ENCODE measurements at places on chromosomes 11 and 22.
A peak's percentile ranks its signal among the peaks of the same experiment; 100 is the strongest.

- no peaks in the 10 kb centered on the region for H3K36me3 ChIP-seq
- H3K4me1 ChIP-seq = no peaks in the 10 kb centered on the region
- no peak for DNase-seq
- H3K27ac ChIP-seq = no peak overlapping the region
- H3K27me3 ChIP-seq = peaks cover 84% of the 10 kb centered on the region
Measured at GRCh38 chr11:114277637-114278341, 18.4 kb upstream of the NNMT start.

DNA sequence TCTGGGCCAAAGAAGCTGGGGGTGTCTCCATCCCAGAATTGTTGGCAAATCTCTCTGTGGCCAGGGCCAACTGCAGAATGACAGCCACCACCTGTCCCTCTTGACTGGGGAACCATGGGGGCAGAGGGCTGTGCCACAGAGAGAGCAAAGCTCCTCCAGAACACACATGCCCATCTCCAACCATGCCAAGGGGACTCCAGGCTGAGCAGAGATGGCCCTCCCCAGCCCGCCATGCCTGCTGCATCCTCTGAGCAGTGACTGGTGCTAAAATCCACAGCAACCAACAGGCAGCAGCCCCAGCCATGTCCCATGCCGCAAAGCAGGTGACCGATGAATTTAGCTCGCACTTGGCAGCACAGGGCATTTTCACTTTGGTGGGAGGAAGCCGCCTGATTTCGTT lies 45.0 kb downstream of the LARGE1 start:
- H3K27ac ChIP-seq = no peak overlapping the region
- no peak for DNase-seq
- no peaks in the 10 kb centered on the region for H3K27me3 ChIP-seq
- H3K4me1 ChIP-seq = no peaks in the 10 kb centered on the region
- no peak overlapping the region for H3K4me3 ChIP-seq

DNA sequence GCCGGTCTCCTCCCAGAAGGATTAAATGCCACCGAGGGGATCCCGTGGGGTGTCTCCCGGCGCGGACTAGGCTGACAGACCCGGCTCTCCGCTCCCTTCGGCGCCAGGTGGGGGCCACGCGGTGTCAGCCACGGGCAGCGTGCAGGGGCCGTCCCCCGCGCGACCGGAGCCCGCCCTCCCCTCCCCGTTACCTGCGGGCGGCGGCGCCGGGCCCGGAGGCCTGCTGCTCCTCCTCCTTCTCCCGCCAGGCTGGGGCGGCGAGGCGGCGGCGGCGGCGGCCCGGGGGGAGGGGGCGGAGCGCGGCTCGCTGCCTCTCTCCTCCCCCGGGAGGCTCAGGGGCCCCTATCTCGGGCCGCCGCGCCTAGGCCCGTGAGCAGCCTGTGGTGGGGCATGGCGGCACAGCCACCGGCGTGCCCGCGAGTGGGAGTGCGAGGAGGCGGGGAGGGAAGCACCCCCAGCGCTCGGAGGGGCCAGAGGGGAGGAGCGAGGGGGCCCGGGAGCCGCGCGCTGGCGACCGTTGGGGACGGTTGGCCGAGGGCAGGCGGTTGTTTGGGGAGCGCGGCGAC lies 450 bp downstream of the ZBTB44 start:
- H3K27me3 ChIP-seq = no peaks in the 10 kb centered on the region
- DNase-seq = peak; percentile 37
- H3K4me3 ChIP-seq = peak overlapping the region; percentile 89
- peak overlapping the region; percentile 98 for H3K27ac ChIP-seq

DNA sequence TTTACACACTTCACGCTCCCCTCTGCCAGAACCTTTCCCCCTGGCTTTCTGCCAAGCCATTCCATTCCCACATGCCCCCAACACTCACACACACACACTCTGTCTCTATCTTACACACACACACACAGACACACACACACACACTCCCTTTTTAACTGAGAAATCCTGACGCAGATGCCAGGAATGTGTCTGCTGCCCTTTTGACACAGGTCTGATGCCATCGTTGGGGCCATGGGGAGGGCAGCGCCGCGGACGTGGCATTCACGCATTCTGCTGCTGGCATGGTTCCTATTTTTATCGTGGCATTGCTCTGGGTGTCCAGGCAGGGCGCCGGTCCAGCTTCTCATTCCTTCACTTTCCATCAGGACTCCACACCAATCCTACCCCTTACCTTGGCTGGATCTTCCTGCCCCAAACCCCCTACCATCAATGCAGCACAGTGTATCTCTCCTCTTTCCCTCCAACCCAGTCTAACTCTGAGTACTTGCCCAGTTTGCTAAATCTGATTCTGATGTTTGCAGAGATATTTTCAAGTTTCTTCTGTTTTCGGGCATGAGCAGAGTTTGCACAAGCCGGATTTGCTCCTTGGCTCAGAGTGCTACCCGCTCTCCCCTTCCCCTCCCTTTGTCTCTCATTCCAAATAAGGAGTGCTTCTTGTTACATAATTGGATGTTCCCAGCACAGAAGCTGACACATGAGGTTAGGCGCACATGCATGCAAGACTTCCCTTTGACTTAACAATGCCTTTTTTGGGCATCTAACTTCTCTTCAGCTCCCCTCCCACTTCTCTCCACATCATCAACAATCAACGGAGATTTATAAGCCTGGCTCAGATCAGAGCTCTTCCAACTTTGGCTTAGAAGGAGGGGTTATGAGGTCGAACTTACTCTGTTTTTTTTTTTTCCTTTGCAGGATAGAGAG lies 18.8 kb downstream of the SNX19 start:
- no peaks in the 10 kb centered on the region for H3K27me3 ChIP-seq
- H3K27ac ChIP-seq = no peak overlapping the region
- DNase-seq = no peak
- peaks cover 7% of the 10 kb centered on the region for H3K4me1 ChIP-seq

DNA sequence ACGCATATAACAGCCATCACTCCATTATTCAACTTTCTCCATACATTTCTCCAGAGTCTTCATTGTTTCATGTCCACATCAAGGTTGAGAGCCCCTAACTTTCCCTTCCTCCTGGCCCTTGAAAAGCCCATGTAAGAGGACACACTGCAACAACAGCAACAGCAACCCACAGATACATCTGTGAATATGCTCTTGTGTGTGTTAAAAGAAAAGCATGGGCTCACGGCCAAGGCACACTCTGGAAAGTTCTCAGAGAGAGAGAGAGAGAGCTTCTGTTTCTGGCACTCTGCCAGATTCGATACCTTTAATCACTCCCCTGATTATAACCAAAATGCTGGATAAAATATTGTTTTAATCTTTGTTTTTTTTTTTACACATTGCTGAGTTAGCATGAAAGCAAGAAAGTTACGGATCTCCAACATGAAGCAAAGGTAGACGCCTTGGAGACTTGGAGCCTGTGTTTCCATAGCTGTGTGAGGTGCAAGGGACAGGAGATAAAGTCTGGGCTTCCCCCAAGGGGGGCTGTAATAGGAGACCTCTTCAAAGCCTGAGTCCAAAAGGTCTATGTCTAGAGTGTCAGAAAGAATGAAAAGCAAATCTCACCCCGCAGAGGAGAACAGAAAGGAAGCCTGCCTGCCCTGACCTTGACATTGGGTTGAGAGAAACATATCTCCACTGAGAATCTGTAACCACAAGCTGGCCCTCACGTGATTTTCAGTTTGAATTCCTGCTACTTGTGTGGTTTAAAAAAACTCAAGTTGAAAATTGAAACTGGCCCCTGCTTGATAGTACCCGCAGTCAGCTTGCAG lies 33.7 kb upstream of the MPPED1 start:
- no peak for DNase-seq
- H3K4me3 ChIP-seq = peak overlapping the region; percentile 40
- H3K27me3 ChIP-seq = peaks cover 86% of the 10 kb centered on the region
- peak overlapping the region; percentile 2 for H3K27ac ChIP-seq
- H3K36me3 ChIP-seq = peaks cover 6% of the 10 kb centered on the region
- peaks cover 33% of the 10 kb centered on the region for H3K4me1 ChIP-seq

- no peak overlapping the region for H3K27ac ChIP-seq
- H3K4me1 ChIP-seq = no peaks in the 10 kb centered on the region
Measured at GRCh38 chr11:2363577-2364370, 13.3 kb upstream of the CD81 start.

- peaks cover 13% of the 10 kb centered on the region for H3K4me1 ChIP-seq
- DNase-seq = no peak
- peaks cover 13% of the 10 kb centered on the region for H3K36me3 ChIP-seq
- H3K27ac ChIP-seq = no peak overlapping the region
- no peak overlapping the region for H3K4me3 ChIP-seq
- no peaks in the 10 kb centered on the region for H3K27me3 ChIP-seq
Measured at GRCh38 chr11:65538915-65539743, 14.2 kb downstream of the SCYL1 start.

GRCh38 chr11:122463530-122463929 lies 192.0 kb upstream of the UBASH3B start:
- no peak for DNase-seq
- no peak overlapping the region for H3K27ac ChIP-seq
- no peaks in the 10 kb centered on the region for H3K36me3 ChIP-seq
- H3K27me3 ChIP-seq = peaks cover 24% of the 10 kb centered on the region
- no peaks in the 10 kb centered on the region for H3K4me1 ChIP-seq

DNA sequence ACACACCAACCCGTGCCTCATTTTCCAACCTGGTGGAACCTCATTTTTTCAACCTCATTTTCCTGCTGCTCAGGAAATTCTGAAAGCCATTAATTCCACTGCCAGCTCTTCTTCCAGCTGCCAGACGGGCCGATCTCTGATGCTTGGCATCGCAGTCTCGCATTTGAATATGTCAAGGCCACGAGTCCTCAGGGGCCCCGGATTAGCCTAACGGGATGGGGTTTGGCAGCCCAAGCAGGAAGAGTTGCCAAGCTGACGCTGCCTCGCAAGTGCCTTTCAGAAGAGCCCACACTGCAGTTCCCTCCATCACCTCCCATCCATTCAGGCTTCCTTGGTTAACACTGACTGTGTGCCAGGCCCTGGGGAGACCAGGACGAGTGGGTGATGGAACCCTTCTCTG lies 8.7 kb downstream of the RASD2 start:
- no peak for DNase-seq
- H3K36me3 ChIP-seq = peaks cover 4% of the 10 kb centered on the region
- peaks cover 36% of the 10 kb centered on the region for H3K27me3 ChIP-seq
- H3K27ac ChIP-seq = no peak overlapping the region
- peaks cover 8% of the 10 kb centered on the region for H3K4me1 ChIP-seq

GRCh38 chr11:19957294-19957943 lies 202.9 kb downstream of the DBX1 start:
- no peak overlapping the region for H3K4me3 ChIP-seq
- no peaks in the 10 kb centered on the region for H3K4me1 ChIP-seq
- no peak overlapping the region for H3K27ac ChIP-seq
- DNase-seq = no peak

- no peak for DNase-seq
- H3K27me3 ChIP-seq = no peaks in the 10 kb centered on the region
- H3K4me1 ChIP-seq = peaks cover 44% of the 10 kb centered on the region
- no peak overlapping the region for H3K27ac ChIP-seq
- no peak overlapping the region for H3K4me3 ChIP-seq
Measured at GRCh38 chr11:46367916-46368267, 13.6 kb upstream of the MDK start.

DNA sequence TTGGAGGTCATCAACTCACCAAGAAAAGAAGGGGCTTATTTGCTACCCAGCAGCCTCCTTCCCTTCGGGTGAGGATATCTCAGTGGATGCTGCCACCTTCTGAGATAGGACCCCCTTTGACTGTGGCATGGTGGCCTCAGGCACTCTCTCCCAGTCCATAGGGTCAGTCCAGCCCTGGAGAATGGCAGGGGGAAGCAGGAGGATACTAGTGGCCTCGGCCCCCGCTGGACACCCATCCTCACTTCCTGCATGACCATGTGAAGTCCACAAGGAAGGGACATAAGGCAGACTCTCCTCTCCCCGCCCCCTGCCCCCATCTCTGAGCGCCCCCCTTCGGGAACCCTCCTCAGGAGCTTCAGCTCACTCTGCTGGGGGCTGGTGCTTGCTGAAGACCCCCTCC lies 24.4 kb downstream of the TPBGL start:
- H3K36me3 ChIP-seq = peaks cover 8% of the 10 kb centered on the region
- no peak overlapping the region for H3K4me3 ChIP-seq
- DNase-seq = no peak

- H3K27ac ChIP-seq = no peak overlapping the region
- peaks cover 6% of the 10 kb centered on the region for H3K36me3 ChIP-seq
- H3K4me1 ChIP-seq = peaks cover 5% of the 10 kb centered on the region
Measured at GRCh38 chr11:848380-848931, 5.8 kb downstream of the TSPAN4 start.

- peak overlapping the region; percentile 87 for H3K4me3 ChIP-seq
- DNase-seq = no peak
- peak overlapping the region; percentile 94 for H3K27ac ChIP-seq
Measured at GRCh38 chr11:35142481-35143075, 3.6 kb downstream of the CD44 start.

GRCh38 chr11:117039900-117040299 lies 58.3 kb downstream of the SIK3 start:
- H3K4me1 ChIP-seq = peaks cover 75% of the 10 kb centered on the region
- no peak for DNase-seq
- H3K27me3 ChIP-seq = no peaks in the 10 kb centered on the region
- peaks cover 14% of the 10 kb centered on the region for H3K36me3 ChIP-seq

DNA sequence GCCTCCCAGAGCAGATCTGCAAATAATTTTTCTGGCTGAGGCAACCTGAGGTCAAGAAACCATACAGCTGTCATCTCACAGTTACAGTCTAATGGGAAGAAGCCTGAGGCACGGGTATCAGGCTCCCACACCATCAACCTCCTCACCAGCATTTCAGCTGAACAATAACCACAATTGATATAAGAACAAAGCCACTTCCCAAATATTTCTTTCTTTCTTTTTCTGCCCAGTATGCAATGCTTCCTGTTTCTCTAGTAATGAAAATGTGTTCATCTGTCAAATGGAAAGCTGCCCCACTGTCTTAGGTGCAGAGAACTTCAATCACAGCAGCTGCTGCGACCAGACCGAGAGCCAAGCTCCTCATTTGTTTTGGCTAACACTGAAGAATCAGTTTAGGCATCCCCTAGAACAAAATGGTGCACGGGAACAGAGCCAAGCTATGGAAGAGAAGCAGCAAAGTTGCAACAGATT lies 108.4 kb downstream of the BLID start:
- H3K4me3 ChIP-seq = no peak overlapping the region
- H3K27ac ChIP-seq = no peak overlapping the region
- no peaks in the 10 kb centered on the region for H3K36me3 ChIP-seq
- DNase-seq = no peak
- no peaks in the 10 kb centered on the region for H3K4me1 ChIP-seq

GRCh38 chr11:130389335-130389935 lies 39.0 kb downstream of the ADAMTS8 start:
- no peaks in the 10 kb centered on the region for H3K27me3 ChIP-seq
- peak overlapping the region; percentile 65 for H3K4me3 ChIP-seq
- DNase-seq = peak; percentile 48

- H3K4me1 ChIP-seq = no peaks in the 10 kb centered on the region
- H3K36me3 ChIP-seq = no peaks in the 10 kb centered on the region
- DNase-seq = no peak
- H3K4me3 ChIP-seq = no peak overlapping the region
- H3K27ac ChIP-seq = no peak overlapping the region
- H3K27me3 ChIP-seq = no peaks in the 10 kb centered on the region
Measured at GRCh38 chr11:102552020-102552419, 21.5 kb upstream of the MMP7 start.
